Right ventricle myocardium inferior (tissue), 1 donor: ENCODE measurements at places on chromosomes 11 and 22. TPM values are rescaled to one million over a fixed set of nuclear protein-coding genes. Genes with fewer than 3 reads are reported as not detected.

DNA sequence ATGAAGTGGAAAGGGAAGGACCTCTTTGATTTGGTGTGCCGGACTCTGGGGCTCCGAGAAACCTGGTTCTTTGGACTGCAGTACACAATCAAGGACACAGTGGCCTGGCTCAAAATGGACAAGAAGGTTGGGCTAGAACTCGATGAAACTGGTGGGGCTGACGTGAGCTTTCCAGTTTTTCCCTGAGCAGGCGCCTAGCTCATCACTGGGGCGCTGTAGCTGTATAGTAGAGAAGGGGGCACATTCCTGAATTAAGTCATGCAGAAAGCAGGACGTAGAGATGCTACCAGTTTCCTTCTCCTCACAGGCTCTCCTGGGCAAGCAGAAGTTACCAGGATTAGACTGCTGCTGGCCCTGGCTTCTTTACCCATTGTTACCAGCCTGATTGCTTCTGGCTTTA, 33.3 kb downstream of the NF2 start:
- no peak for DNase-seq

MRPL48 gene
- 45.1 TPM for total RNA-seq

DNA sequence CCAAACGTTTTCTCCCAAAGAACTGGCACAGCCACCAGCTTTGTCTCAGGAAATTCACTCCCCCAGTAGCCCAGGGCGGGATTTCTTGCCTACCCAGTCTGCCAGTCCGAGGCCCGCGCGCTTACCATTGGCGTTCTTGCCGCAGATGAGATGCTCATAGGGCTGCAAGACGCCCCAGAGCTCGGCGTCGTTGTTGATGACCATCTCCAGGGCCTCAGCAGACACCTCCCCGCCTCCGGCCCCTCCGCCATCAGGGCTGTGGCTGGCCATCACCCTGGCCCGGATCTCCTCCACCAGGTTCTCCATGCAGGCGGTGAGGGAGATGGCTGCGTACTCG, 1.3 kb downstream of the ABTB2 start:
- DNase-seq = peak; percentile 79

GRCh38 chr11:115222218-115222862, 281.9 kb downstream of the CADM1 start:
- no peak for DNase-seq

DNA sequence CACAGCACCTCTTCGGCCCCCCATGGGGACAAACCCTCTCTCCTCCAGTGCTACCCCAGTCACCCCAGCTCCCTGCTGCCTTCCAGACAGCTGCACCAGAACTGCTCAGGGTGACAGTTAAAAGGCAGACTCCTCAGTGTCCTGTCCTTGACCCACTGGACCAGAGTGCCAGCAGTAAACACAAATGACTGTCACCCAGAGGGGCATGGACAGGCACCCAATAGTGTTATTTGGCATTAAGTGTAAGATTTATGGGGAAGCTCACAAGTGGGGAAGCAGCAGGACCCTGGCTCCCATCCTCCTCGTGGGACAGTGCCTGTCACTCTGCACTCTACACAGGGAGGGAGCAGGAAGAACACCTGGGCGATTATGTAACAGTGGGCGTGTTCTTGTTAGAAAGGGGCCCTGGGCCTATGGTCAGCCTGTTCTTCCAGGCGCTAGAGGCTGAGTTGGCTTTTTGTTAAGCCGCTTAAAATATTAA, 5.0 kb downstream of the RPS19BP1 start:
- DNase-seq = no peak

- DNase-seq = no peak
These were observed 127.0 kb upstream of the C11orf58 start for GRCh38 chr11:16611401-16611921.

ZBTB16 gene
- total RNA-seq = 78.1 TPM

CLDN5 gene
- 29.9 TPM for total RNA-seq

- DNase-seq = no peak
These were observed 141.4 kb downstream of the TRIM29 start for GRCh38 chr11:119996556-119996955.

GRCh38 chr11:61516675-61517572, 8.4 kb downstream of the LRRC10B start:
- DNase-seq = peak; percentile 73

- no peak for DNase-seq
These were observed 66.1 kb downstream of the STK33 start for GRCh38 chr11:8527939-8528338.

PRRG4 gene
- total RNA-seq = 0.57 TPM

DNA sequence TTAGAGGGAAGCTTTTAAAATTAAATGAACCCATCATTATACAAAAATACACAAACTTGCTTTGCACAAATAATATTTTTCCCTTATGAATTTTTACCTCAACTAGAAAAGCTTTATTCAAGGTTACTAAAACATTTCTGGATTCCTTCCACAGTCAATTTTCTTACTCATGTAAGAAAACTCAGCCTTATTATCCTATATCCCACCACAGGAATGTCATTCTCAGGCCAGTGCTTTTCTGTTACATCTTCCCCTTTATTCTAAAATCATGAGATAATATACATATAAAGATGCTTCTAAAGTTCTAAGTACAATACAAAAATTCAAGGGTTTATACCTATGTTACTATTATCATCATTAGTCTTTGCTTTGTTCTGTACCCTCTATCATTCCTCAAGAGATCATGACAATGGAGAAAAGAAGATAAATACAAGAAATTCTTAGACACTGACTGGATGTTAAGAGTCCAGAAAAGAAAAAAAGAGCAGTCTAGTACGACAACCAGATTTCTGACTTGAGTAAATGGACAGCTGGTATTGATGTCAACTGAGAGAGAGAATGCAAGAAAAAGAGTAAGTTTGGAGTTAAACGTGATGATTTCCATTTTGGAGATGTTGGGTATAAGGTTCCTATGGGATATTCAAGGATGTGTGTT, 60.3 kb downstream of the MTMR2 start:
- DNase-seq = no peak

TMA7B gene
- total RNA-seq = not detected

DNA sequence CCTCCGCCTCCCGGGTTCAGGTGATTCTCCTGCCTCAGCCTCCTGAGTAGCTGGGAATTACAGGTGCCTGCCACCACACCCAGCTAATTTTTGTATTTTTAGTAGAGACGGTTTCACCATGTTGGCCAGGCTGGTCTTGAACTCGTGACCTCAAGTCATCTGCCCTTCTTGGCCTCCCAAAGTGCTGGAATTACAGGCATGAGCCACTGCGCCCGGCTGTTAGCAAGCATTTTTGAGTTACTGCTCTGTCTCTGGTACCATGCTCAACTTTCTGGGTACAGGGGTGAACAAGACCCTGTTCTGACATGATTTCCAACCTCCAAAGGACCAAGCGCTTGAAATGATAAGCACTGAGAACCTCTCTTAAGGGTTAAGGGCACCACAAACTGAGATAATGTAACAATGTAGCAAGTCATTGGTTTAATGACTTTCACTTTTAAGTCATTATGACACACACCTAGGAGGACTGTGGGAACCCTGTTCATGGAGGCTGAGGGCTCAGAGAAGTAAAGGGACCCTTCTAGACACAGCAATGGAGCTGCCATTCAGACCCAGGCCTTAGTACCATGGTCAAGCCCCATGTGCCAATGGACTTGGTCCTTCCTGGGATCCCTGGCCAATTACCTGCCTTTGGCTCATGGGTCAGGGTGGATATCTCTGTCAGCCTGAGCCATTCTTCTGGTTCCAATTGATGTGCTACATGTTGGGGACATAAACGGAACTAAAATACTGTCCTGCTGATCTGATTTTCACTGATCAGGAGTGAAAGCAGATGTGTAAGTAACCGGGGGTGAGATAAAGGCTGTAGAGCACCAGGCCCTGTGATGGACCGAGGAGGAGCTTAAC, 11.6 kb downstream of the SLC3A2 start:
- no peak for DNase-seq

- no peak for DNase-seq
These were observed 147.5 kb downstream of the GRIK4 start for GRCh38 chr11:120659076-120659475.

GRCh38 chr22:24007253-24008021, 2.2 kb upstream of the GSTT4 start:
- no peak for DNase-seq

DNA sequence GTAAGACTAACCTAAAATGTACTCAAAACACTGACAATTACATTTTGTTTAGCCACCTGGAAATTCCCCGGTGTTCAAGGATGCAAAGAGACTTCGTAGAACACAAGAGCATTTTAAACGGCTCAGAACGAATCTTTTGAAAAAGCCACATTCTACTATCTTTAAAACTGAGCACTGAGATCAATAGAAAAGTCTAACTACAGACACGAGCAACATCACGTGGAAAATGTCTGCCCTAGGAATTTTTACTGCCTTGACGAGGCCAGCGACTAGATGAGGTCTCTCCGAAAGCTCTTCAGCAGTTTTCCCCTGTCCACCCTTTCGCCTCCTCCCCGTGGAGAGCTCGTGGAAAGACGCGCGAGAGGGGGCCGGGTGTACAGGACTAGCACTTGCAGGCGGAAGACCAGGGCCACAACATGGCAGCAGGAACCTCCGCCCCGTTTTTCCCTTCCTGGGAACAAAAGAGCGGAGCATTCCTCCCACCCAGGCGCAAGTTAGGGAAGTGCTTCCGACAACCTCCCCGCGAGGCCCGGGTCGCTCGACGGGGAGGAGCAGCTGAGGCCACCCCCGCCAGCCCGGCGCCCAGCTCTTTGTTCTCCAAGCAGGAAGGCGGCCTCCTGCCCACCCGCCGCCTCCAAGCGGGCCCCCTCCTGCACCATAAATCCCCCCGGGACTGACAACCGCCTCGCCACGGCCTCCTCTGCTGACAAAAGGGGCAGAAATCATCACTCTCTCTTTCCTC, 1.1 kb downstream of the EIF4G2 start:
- DNase-seq = peak; percentile 84

KDM4F gene
- total RNA-seq = not detected

DNA sequence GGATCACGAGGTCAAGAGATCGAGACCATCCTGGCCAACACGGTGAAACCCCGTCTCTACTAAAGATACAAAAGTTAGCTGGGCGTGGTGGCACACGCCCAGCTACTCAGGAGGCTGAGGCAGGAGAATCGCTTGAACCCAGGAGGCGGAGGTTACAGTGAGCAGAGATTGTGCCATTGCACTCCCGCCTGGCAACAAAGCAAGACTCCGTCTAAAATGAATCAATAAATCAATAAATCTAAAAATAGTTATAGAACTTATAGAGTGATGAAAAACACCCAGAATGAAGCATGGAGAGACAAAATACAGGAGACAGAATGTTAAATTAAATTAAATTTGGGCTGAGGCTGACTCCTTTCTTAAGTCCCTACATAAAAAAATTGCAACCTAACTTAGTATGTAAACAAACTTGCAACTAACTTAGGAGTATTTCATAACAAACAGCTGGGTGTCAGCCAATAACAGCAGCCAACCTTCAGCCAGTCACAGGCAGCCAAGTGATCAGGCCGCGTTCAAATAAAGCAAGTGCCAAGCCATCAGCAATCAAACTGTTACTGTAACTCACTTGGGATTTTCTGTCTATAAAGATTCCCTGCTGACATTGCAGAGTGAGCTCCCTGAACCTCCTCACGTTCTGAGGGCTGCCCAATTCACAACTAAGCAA, 7.3 kb upstream of the TP53AIP1 start:
- DNase-seq = no peak

GRCh38 chr11:74276581-74276980, 34.9 kb downstream of the P4HA3 start:
- no peak for DNase-seq

KDM4D gene
- 0.54 TPM for total RNA-seq

DNA sequence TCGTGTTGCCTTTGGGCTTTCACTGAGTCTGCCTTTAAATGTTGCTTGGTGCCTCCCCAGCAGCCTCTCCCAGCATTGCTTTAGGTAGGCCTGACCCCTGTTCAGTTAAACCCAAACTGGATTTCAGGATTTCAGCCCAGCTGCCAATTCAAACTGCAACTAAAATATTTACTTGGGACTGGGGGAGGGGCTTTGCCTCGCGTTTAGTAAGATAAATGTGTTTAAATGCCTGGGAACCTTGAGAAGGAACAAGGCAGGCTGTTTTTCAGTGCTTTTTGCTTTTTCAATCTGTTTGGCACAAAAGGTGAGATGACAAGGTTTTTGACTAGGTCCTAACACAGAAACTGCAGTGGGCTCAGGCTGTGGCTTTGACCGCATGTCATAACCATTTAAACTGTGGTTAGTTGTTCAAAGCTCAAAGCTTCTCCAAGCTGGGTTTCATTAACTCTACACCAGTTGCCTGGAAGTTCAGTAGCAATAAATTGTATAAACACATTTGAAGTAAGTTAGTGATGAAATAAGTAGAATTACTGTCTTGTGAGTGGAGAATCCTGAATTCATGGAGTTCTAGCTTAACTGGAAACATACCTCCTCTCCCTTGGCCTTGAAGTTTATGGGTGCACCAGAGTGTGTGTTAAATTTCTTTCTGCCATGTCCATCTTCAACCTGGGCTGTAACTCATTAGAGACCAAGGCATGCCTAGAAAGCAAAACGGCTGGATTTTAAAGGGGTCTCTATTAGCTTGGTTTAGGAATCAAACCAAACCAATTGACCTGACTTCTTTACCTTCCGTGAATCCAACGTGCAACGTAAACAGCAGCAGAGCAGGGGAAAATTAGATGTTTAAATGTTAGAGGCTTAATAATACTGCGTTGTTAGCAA, 3.6 kb downstream of the PKNOX2 start:
- no peak for DNase-seq
